ENCODE measurements at places on chromosomes 11 and 22.

DNA sequence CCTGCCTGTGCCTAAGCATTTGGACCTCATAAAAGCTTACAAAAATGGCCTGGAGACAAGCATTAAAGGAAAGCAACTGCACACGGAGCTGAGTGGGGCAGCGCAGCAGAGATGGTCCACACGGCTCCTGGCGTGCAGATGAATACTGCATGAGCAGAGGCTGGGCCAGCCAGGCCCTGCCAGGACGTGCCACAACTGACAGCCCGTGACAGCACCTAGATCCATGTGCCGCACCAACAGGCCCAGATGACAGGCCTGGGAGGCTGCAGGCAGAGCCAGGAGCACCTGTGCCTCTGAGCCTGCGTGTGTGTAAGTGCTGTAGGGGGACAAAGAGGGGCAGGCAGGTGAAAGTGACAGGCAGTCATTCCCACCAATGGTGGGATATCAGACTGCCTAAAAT lies 33.4 kb downstream of the MICAL3 start:
- no peak for DNase-seq

DNA sequence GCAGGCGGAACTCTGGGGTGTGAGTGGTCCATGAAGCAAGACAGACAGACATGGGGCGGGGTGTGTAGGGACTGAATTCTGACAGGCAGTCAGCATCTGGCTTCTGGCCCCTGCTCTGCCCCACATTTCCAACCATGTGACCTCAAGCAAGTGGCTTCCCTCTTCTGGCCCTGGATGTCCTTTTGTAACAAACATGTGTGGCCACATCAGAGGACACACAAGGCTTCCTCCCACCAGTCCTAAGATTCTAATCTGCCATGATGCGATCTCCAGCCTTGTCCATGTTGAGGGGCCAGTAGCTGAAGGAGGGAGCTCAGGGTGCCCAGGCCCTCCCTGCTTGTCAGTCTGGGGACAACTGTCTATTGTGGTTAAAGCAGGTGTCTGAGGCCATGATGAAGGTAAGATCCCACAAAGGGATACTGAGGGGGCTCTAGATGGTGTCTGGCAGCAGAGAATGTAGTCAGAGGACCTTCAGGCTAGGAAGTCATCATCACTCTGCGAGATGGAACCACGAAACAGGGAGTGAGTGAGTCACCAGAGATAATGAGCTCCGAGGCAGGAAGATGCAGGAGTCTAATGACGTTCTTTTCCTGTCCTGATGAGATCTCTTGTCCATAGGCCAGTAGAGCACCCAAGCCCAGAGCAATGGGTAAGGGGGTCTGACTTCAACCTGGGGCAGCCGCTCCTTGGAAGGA lies 27.4 kb downstream of the DRD2 start:
- DNase-seq = no peak

DNA sequence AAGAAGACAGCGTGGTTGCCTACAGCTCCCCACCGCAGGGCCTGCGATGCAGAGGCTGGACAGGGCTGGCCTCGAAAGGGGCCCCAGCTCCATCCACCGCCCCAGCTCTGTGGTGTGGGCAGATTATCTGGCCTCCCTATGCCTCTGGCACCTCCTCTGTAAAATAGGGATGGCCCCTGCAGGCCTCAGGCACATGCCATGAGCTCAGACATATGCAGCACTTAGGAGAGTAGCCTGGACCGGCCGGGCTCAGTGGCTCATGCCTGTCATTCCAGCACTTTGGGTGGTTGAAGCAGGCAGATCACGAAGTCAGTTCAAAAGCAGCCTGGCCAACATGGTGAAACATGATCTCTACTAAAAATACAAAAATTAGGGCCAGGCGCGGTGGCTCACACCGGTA lies 7.4 kb downstream of the APOBEC3D start:
- no peak for DNase-seq

GRCh38 chr11:62390722-62391121 lies 28.1 kb upstream of the SCGB1A1 start:
- DNase-seq = no peak

All from T-helper 2 cell (primary cell).